ENCODE measurements at places on chromosomes 4 and X.
A peak's percentile ranks its signal among the peaks of the same experiment; 100 is the strongest.

DNA sequence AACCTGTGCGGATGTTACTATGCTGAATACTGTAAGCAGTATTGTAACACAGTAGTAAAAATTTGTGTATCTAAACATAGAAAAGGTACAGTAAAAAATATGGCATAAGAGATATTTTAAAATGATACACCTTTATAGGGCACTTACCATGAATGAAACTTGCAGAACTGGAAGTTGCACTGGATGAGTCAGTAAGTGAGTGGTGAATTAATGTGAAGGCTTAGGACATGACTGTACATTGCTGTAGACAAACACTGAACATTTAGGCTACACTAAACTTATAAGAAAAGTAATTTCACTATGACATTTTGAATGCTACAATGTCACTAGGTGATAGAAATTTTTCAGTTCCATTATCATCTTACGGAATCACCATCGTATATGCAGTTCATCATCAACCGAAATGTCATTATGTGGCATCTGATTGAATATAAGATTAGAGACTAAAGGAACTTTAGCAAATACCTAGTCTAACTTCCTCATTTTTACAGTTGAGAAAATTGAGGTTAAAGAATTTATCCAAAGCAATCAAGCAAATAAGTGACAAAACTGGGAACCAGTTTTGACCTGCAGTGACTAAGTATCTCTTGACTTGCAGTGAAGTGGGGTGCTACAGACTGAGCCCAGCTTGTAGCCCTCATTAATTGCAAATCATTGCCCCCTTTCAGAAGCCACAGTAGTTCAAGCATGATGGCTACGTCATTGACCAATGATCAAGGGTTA, 55.3 kb downstream of the EGF start:
- no peaks in the 10 kb centered on the region for H3K27me3 ChIP-seq
- H3K4me1 ChIP-seq: peaks cover 10% of the 10 kb centered on the region
- no peak for DNase-seq

- no peak for DNase-seq
- H3K4me1 ChIP-seq: peaks cover 55% of the 10 kb centered on the region
- no peaks in the 10 kb centered on the region for H3K27me3 ChIP-seq
- H3K27ac ChIP-seq: peak overlapping the region; percentile 86
- H3K36me3 ChIP-seq: no peaks in the 10 kb centered on the region
These were observed 191.4 kb downstream of the NDST4 start for GRCh38 chr4:114921790-114922591.

- peaks cover under 1% of the 10 kb centered on the region for H3K4me1 ChIP-seq
- DNase-seq: no peak
- no peaks in the 10 kb centered on the region for H3K36me3 ChIP-seq
- no peak overlapping the region for H3K4me3 ChIP-seq
- no peak overlapping the region for H3K27ac ChIP-seq
- no peaks in the 10 kb centered on the region for H3K27me3 ChIP-seq
These were observed 5.5 kb upstream of the XAGE2 start for GRCh38 chrX:52363247-52363883.

- no peaks in the 10 kb centered on the region for H3K36me3 ChIP-seq
- no peak for DNase-seq
- H3K4me1 ChIP-seq: peaks cover 30% of the 10 kb centered on the region
- H3K4me3 ChIP-seq: no peak overlapping the region
- H3K27me3 ChIP-seq: peaks cover 11% of the 10 kb centered on the region
- no peak overlapping the region for H3K27ac ChIP-seq
These were observed 345.9 kb upstream of the NOCT start for GRCh38 chr4:138669479-138670315.

DNA sequence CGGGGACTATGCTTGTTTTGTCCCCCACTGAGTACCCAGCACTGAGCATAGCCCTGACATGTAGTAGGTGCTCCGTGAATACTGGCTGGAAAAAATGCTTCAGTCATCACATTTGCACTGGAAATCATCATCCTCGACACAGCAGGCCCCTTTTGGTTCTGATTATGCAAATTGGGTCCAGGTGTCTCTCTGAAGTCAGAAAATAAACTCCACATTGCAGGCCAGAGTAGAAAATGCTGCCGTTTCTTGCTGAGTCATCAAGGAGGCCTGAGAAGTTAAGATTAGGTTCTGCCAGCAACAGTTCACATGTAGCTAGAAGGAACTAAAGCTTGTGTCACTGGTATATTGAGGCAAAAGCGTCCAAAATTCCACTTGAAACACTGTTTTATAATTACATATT, 15.0 kb upstream of the STK32B start:
- peaks cover 19% of the 10 kb centered on the region for H3K4me1 ChIP-seq
- H3K27ac ChIP-seq: no peak overlapping the region
- peaks cover 5% of the 10 kb centered on the region for H3K27me3 ChIP-seq
